ENCODE measurements at places on chromosomes 12 and 14. TPM values are rescaled to one million over a fixed set of nuclear protein-coding genes. Genes with fewer than 3 reads are reported as not detected.

GPATCH2L gene
- 20.4 TPM for total RNA-seq

DDIT3 gene
- total RNA-seq: 16.4 TPM

RHOJ gene
- total RNA-seq: 13.5 TPM

SHMT2 gene
- 26.8 TPM for total RNA-seq

DEPDC4 gene
- total RNA-seq: 0.32 TPM

TMEM120B gene
- 9.1 TPM for total RNA-seq

Data from Right ventricle myocardium superior (tissue), 1 donor.